ENCODE measurements at places on chromosomes 16 and 17.

GRCh38 chr17:61579961-61580360 is 11.1 kb downstream of the NACA2 start:
- no peak for DNase-seq

- DNase-seq, result no peak
These were observed 10.2 kb upstream of the NFATC3 start for GRCh38 chr16:68074850-68075555.

DNA sequence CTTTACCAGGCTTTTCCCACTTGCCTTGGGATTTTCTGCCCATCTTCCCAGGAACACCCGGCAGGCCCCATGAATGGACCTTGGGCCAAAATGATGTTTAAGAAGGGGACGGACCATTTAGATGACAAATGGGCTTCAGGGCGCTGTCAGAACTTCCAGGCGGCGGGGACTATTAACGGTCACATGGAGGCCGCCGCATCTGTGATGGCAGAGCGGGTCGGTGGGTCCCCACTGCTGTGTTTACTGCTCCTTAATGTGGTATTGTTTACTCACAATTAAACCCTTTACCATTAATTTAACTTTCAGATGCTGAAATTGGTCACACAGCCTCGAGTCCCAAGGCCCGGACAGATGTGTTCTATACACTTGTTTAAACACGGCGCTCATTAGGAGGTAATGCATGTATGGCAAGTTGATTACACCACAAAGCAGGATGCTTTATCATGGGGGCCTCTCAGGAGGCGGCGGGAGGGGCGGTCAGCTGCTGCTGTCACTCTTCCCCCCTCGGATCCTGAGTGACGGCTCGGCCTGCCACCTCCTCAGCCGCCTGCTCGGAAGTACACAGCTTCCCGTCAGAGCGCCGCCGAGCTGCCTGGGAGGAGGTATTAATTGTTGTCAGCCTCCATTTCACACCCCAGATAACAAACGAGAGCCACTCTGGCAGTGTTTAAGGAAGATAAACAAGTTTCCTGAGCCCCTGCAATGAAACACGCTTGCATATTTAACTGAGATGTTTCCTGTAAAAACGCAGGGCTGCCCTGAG is 83.9 kb upstream of the IRX3 start:
- DNase-seq, result peak; percentile 19

- no peak for DNase-seq
These were observed 6.5 kb upstream of the ZNF469 start for GRCh38 chr16:88375996-88376834.

DNA sequence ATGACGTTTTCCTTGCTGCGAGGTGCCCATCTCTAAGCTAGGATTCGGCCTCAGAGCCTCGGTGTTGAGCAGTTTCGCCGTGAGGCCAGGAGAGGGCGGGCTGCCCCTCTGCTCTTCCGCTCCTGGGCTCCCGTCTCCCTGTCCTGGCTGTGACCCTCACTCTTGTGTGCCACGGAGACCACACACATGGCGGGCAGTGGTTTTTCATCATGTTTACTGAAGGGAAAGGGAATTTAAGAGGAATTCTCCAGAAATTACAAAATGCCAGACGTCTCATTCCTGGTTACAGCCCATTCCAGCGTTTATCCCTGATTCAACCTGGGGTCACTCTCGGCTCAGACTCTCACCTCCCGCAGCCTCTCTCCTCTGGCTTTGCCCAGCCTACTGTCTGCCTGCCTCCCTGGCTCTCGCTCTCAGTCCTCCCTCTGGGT is 96.8 kb upstream of the ELAC2 start:
- no peak for DNase-seq

- no peak for DNase-seq
These were observed 1.0 kb upstream of the LITAF start for GRCh38 chr16:11587643-11588247.

DNA sequence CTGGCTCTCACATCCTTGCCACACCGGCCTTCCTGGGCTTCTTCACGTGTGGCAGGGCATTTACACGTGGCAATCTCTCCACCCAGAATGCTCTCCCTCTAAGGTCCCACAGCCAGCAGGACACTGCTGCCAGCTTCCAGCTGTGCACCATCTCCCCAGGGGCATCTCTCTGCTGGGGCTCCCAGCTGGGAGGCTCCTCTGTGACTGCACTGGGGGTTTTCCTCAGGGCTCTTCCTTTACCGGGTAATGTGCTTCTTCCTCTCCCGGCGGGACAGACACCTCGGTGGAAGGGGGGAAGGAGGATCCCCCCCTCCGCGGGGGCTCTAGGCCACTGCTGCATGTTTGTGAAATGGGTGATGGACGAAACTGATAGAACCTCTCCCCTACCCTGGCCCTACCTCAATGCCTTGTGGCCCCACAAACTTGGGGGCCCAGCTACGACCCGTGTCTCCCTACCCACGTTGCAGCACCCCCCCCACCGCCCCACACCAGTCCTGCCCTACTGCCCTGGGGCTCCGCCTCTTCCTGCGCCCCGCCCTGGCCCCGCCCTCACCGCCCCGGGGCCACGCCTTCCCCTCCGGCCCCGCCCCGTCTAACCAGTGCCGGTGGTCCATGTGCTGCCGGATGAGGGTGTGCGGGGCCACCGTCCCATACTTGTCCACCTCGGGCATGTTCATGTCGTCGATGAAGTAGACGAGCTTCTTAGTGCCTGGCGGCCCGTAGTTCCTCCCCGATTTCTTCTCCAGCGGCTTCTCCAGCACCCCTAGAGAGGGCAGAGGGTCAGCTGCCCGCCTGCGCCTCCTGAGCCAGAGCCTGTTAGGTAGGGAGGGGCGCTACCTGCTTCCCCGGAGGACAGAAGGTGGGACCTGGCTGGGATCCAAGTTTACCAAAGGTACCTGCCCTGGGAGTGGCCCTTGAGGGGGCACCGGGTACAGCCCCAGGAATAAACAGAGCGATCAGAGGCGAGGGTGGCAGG is 92.6 kb downstream of the DNAH17 start:
- DNase-seq, result peak; percentile 33

DNA sequence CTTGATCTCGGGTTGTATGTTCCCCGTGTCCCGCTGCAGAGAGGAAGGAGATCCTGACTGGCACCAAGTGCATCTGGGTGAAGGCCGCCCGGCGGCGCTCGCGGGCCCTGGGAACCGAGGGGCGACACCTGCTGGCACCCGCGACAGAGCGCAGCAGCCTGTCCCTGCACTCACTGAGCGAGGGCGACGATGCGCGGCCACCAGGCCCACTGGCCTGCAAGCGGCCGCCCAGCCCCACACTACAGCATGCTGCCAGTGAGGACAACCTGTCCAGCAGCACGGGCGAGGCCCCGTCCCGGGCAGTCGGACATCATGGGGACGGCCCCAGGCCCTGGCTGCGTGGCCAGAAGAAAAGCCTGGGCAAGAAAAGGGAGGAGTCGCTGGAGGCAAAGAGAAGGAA is 7.5 kb downstream of the BTBD17 start:
- peak; percentile 68 for DNase-seq

DNA sequence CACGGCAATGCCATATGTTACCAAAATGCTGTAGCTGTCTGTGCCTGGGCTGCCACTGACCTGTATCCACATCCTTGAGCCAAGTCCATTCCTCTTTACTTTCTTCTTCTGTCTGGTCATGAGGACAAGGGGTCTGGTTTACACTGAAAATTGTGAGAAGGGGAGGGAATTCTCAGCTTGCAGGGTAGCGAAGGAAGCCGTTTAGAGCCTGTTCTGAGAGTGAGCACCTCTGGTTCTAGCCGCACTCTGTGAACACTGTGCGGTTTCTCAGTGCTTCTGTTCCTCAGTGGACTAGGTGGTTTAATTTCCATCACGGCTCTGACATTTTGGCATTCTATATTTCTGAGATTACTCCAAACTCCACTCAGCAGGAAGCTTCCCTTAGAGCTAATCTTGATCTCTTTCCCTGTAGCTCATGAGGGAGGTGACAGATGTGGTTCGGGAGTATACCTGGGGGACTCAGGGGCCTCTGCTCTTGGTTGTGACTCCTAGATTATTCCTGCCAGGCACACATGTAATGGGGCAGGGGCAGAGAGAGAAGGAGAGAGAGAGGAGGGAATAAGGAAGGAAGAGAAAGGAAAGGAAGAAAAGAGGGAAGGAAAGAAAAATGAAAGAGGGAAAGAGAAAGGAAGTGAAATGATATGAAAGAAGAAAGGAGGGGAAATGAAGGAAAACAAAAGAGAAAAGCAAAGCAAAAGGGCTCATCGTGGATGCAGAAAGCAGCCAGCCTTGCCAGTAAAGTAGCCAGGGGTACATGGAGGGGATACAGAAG is 14.2 kb upstream of the TBX21 start:
- no peak for DNase-seq

- DNase-seq, result no peak
These were observed 2.9 kb downstream of the MARCHF10 start for GRCh38 chr17:62805234-62805633.

DNA sequence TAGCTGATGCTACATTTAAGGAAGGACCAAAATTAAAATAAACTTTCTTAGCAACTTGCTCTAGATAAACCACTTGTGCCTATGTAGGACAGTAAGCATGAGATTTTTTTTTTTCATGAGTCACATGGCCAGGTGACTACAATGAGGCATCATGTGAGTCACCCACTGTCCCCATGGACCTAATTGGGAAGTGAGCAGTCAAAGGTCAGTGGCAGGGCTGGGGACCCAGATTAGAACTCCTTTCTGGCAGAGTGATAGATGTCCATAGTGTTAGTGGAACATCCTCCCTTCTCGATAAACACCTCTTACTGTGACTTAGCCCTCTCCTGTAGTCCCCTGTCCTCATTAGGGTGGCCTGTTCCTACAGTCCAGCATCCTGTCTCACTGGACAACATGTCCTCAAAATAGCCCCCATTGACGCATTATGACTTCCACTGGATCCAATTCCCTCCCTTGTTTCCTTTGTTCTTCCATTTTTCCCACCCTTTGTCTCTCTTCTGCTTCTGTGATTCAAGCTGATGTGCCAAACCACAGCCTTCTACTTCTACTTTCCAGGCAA is 12.4 kb downstream of the ITGB3 start:
- DNase-seq, result peak; percentile 91

DNA sequence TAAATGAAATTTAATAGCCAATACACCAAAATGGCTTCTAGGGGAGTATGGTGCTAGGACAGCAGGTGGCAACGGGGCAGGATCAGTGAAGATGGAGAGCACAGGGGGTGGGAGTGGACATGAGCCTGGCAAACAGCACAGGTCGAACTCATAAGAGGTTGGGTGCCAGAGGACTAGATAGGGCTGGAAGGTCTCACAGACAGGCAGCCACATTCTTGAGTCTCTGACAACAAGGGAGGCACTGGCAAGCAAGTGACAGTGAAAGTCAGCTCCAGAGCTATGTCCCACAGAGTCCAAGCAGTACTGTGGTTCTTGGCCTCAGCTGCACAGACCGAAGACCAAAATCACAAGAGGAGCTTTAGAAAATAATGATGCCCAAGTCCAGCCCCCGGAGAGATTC is 61.2 kb downstream of the USP31 start:
- no peak for DNase-seq

DNA sequence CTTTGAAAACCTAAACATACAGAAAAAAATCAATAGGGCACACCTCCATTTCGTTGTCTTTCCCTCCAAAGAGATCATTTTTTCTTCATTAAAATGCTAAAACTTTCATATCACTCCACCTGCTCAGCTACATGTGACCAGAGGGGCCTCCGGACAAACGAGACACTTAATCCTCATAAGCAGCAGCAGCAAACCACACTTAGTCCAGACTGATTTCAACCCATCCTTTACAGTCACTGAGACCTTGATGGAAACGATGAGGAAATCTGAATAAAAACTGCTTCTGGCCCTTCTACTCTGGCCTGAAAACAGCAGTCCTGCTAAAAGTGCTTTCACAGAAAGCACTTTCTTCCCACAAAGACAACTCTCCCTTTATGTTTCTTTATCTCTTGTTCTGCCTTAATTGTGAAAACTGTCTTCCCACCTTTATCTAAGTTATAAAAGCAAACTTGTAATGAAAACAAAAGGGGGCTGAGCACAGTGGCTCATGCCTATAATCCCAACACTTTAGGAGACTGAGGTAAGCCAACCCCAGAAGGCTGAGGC is 4.6 kb downstream of the ANKRD11 start:
- DNase-seq, result no peak

- DNase-seq, result no peak
These were observed 107.0 kb upstream of the CACNG3 start for GRCh38 chr16:24149102-24149501.

- no peak for DNase-seq
These were observed 25.2 kb downstream of the CEP95 start for GRCh38 chr17:64531955-64532371.
